Ovary (tissue), 10 donors: ENCODE measurements at places on chromosomes 3 and 15. TPM values are rescaled to one million over a fixed set of nuclear protein-coding genes. Genes with fewer than 3 reads are reported as not detected.

GRCh38 chr15:75025107-75025506, 1.7 kb downstream of the PPCDC start:
- H3K27me3 ChIP-seq, result no peaks in the 10 kb centered on the region
- no peaks in the 10 kb centered on the region for H3K36me3 ChIP-seq
- H3K27ac ChIP-seq, result no peak overlapping the region

DNA sequence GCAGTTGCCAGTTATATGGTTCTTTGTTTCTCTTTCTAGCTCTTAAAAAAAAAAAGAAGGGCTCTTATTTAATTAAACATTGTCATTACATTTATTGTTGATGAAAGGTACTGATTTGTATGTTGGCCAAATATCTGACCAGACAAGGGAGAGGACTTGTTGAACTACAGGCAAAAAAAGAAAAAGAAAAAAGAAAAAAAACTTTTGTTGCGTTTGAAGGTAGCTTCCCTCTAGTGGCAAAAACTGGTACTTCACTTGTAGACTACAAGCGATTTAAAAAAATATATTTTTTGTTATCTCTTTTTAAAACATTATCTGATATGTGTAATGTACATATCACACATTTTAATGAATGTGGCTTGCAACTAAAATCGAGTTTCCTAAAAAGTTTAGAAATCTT, 280.6 kb downstream of the ROBO2 start:
- H3K36me3 ChIP-seq, result no peaks in the 10 kb centered on the region
- no peak overlapping the region for H3K27ac ChIP-seq
- H3K4me1 ChIP-seq, result peaks cover 2% of the 10 kb centered on the region

- DNase-seq, result no peak
- H3K4me3 ChIP-seq, result no peak overlapping the region
- H3K36me3 ChIP-seq, result no peaks in the 10 kb centered on the region
Measured at GRCh38 chr3:163946785-163947184, 1131.5 kb downstream of the SI start.

- no peak overlapping the region for H3K27ac ChIP-seq
- H3K36me3 ChIP-seq, result no peaks in the 10 kb centered on the region
- no peaks in the 10 kb centered on the region for H3K4me1 ChIP-seq
- H3K27me3 ChIP-seq, result no peaks in the 10 kb centered on the region
- no peak overlapping the region for H3K4me3 ChIP-seq
Measured at GRCh38 chr3:169618894-169619792, 44.4 kb downstream of the MECOM start.

GRCh38 chr3:45244356-45244755, 18.3 kb upstream of the TMEM158 start:
- no peaks in the 10 kb centered on the region for H3K4me1 ChIP-seq
- H3K36me3 ChIP-seq, result no peaks in the 10 kb centered on the region
- H3K27ac ChIP-seq, result no peak overlapping the region
- no peak for DNase-seq

DNA sequence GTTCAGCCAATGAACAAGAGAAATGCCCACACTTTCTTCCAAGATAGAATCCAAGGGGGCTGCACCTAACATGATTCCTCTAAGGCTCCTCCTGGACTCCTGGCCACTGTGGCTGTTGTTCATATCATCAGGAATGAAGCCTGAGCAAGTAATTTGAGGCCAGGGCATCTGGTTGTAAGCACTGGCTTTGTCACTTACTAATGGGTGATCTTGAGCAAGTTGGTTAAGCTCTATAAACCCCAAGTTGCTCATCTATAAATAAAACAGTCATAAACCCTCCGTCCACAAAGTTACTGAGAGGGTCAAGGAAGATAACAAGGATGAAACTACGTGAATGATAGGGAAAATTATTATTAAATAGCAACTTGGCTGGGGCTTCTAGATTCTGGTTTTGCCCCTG, 58.3 kb downstream of the CDC25A start:
- H3K27me3 ChIP-seq, result no peaks in the 10 kb centered on the region
- no peak overlapping the region for H3K4me3 ChIP-seq
- peak overlapping the region; percentile 76 for H3K27ac ChIP-seq
- DNase-seq, result no peak

GRCh38 chr3:8103954-8104353, 397.7 kb upstream of the LMCD1 start:
- no peaks in the 10 kb centered on the region for H3K4me1 ChIP-seq
- H3K27me3 ChIP-seq, result no peaks in the 10 kb centered on the region
- H3K27ac ChIP-seq, result no peak overlapping the region
- H3K4me3 ChIP-seq, result no peak overlapping the region
- no peak for DNase-seq
- no peaks in the 10 kb centered on the region for H3K36me3 ChIP-seq

GRCh38 chr3:54957711-54958110, 29.9 kb upstream of the LRTM1 start:
- H3K4me1 ChIP-seq, result no peaks in the 10 kb centered on the region
- H3K27me3 ChIP-seq, result no peaks in the 10 kb centered on the region
- H3K27ac ChIP-seq, result no peak overlapping the region
- no peak overlapping the region for H3K4me3 ChIP-seq
- DNase-seq, result no peak

DNA sequence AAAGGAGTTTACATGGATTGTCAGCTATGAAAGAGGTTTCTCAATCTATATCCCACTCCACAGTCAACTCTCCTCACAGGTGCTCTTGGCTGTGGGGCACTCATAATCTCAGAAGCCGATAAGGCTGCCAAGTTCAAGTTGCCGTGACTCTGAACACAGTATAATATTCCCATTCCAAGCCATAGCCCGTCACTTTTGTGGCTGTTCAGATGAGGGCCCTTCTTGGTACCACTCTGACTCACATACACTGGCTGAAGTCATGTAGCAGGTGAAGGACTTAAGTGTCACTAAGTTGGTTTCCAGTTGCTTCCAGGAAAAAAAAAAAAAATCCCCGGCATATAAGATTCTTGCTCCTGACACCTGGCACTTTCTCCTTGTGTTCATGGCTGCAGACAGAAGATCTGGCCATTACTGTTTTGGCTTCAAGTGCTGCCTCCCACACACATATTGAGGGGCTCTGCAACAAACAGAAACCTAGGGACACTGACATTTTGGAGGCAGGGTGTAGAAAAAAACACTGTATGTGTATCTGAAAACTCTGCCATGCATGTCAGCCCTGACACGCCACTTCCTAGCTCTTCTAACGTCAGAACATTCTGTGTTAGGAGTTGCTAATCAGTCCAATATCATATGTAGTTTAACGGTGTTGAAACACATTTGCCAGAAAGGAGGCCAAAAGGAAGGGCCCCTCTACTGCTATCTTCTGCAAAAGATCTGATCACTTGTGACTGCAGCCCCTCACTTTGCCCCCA, 170.2 kb upstream of the ICE2 start:
- no peaks in the 10 kb centered on the region for H3K36me3 ChIP-seq
- no peak for DNase-seq
- H3K27ac ChIP-seq, result no peak overlapping the region
- H3K27me3 ChIP-seq, result no peaks in the 10 kb centered on the region
- no peak overlapping the region for H3K4me3 ChIP-seq

GRCh38 chr3:197520311-197521276, 35.2 kb downstream of the BDH1 start:
- peaks cover 1% of the 10 kb centered on the region for H3K4me1 ChIP-seq
- no peaks in the 10 kb centered on the region for H3K36me3 ChIP-seq
- no peak overlapping the region for H3K4me3 ChIP-seq
- DNase-seq, result no peak
- H3K27ac ChIP-seq, result no peak overlapping the region

- H3K4me3 ChIP-seq, result no peak overlapping the region
- no peak for DNase-seq
- H3K27me3 ChIP-seq, result no peaks in the 10 kb centered on the region
- no peaks in the 10 kb centered on the region for H3K36me3 ChIP-seq
Measured at GRCh38 chr3:122350814-122351418, 25.9 kb downstream of the CSTA start.

DNA sequence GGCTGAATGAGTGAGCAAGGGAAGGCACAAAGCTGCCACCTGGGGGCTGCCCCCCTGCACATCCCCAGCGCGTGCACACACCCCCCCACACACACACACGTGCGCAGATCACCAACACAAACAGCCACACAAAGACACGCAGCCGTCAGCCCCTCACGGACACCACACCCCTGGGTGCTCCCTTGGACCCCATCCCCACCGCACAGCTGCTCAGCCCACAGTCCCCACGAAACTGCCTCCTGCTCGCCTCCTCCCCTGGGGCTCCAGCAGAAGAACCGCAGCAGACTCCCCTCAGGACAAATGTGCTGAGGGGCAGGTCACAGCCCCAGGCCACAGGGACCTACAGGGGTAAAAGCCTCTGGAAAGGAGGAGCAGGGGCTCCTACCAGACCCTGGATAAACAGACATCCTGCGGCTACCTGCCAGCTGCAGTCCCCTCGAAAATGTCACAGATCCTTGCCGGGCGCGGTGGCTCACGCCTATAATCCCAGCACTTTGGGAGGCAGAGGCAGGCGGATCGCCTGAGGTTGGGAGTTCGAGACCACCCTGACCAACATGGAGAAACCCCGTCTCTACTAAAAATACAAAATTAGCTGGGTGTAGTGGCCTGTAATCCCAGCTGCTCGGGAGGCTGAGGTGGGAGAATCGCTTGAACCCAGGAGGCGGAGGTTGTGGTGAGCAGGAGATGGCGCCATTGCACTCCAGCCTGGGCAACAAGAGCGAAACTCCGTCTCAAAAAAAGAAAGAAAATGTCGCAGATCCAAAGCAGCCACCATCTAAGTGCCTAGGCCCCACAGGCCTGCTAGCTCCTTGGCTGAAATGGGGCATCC, 6.5 kb downstream of the TWF2 start:
- H3K4me3 ChIP-seq, result no peak overlapping the region
- no peak for DNase-seq
- H3K4me1 ChIP-seq, result peaks cover 14% of the 10 kb centered on the region
- peaks cover 2% of the 10 kb centered on the region for H3K36me3 ChIP-seq
- no peak overlapping the region for H3K27ac ChIP-seq
- H3K27me3 ChIP-seq, result no peaks in the 10 kb centered on the region

DNA sequence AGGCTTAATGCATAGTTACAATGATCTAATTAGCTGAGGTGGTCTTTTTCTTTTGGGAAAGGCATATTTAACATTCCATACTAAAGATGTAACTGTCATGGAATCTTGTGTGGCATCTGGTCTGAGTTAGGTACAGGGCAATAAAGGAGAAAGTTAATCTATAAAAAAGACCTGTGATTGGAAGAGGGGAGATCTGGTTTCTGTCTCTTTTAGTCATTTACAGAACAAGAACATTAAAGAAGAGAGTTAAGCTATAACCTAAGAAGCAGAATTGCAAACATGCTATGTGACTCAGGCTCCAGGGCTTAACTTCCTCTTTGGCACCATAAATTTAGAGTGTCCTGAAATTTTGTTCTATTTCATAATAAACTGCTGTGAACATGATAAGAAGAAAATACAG, 47.2 kb upstream of the MME start:
- no peak overlapping the region for H3K27ac ChIP-seq
- no peaks in the 10 kb centered on the region for H3K36me3 ChIP-seq
- H3K4me3 ChIP-seq, result no peak overlapping the region
- no peaks in the 10 kb centered on the region for H3K4me1 ChIP-seq

DNA sequence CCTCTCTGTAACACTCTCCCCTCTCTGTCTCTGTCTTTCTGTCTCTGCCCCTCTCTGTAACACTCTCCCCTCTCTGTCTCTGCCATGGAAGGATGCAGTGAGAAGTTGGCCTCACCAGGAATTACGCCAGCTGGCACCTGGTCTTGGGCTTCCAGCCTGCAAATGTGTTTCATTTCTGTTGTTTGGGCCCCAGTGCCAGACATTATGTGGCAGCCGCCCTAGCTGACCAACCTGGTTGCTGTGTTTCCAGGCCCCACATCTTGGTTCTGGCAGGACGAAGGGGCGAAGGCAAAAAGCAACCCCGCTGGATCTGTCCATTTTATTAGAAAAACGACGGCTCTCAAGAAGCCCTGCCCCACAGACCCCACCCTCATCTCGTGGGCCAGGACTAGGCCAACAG, 5.2 kb upstream of the ZXDC start:
- H3K27ac ChIP-seq, result no peak overlapping the region
- DNase-seq, result no peak
- no peaks in the 10 kb centered on the region for H3K27me3 ChIP-seq
- H3K36me3 ChIP-seq, result no peaks in the 10 kb centered on the region
- no peaks in the 10 kb centered on the region for H3K4me1 ChIP-seq

DNA sequence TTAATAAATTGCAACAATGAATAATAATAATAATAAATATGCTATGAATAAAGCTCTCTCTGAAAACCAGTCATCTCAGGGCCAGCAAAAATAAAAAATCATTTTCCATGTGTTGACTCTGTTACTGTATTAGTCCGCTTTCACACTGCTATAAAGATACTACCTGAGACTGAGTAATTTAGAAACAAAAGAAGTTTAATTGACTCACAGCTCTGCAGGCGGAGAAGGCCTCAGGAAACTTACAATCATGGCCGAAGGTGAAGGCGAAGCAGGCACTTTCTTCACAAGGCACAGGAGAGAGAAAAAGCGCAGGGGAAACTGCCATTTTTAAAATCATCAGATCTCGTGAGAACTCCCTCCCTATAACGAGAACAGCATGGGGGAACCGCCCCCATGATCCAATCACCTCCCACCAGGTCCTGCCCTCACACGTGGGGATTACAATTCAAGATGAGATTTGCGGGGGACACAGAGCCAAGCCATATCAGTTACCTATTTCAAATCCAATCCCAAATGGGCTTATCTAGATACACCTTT, 224.1 kb downstream of the IGSF11 start:
- H3K36me3 ChIP-seq, result no peaks in the 10 kb centered on the region
- DNase-seq, result no peak
- no peaks in the 10 kb centered on the region for H3K27me3 ChIP-seq
- no peaks in the 10 kb centered on the region for H3K4me1 ChIP-seq

GRCh38 chr3:99659032-99659431, 20.6 kb downstream of the COL8A1 start:
- no peaks in the 10 kb centered on the region for H3K27me3 ChIP-seq
- H3K36me3 ChIP-seq, result no peaks in the 10 kb centered on the region
- DNase-seq, result no peak
- no peaks in the 10 kb centered on the region for H3K4me1 ChIP-seq
- no peak overlapping the region for H3K4me3 ChIP-seq
- no peak overlapping the region for H3K27ac ChIP-seq

- H3K27ac ChIP-seq, result no peak overlapping the region
- peaks cover 4% of the 10 kb centered on the region for H3K4me1 ChIP-seq
- no peak for DNase-seq
- H3K4me3 ChIP-seq, result no peak overlapping the region
Measured at GRCh38 chr3:53084310-53085001, 38.6 kb upstream of the SFMBT1 start.

- H3K36me3 ChIP-seq, result no peaks in the 10 kb centered on the region
- H3K27ac ChIP-seq, result no peak overlapping the region
- DNase-seq, result no peak
- no peaks in the 10 kb centered on the region for H3K4me1 ChIP-seq
Measured at GRCh38 chr3:115862849-115863248, 239.5 kb downstream of the GAP43 start.

The MAGEL2 gene
- total RNA-seq, result 3.0 TPM

The CTXN2 gene
- not detected for total RNA-seq

The PRSS50 gene
- 0.23 TPM for total RNA-seq

The FAM240A gene
- not detected for total RNA-seq

The STRC gene
- total RNA-seq, result 0.74 TPM

The PLSCR2 gene
- not detected for total RNA-seq

The ADAMTS7 gene
- total RNA-seq, result 12.1 TPM

The ILDR1 gene
- total RNA-seq, result 0.71 TPM

The CLEC3B gene
- 6.8 TPM for total RNA-seq

The PLAAT1 gene
- total RNA-seq, result 0.86 TPM

The PP2D1 gene
- total RNA-seq, result not detected

The RASL12 gene
- 25.2 TPM for total RNA-seq

The WDR49 gene
- 1.4 TPM for total RNA-seq

The MINAR1 gene
- total RNA-seq, result 0.62 TPM

The ISLR gene
- 160 TPM for total RNA-seq
